HS-27A (cell line): ENCODE measurements at places on chromosomes 7 and 10.
A peak's percentile ranks its signal among the peaks of the same experiment; 100 is the strongest.

DNA sequence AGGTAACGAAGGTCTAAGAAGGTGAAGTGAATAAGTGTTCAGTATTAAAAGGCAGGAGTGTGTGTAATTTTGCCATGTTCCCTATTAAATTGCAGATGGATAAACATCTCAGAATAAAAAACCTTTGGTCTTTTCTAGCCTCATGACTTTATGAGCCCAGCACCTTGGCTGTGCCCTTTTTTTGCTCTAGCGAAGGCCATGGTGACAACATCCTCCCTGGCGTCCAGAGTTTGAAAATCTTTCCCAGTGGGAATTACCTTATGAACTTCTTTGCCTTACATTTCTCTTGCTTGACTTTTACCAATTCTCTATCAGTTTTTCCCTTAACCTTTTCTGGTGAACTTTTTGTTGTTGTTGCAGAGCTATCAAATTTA is 368.2 kb upstream of the BMPER start:
- no peak for DNase-seq

DNA sequence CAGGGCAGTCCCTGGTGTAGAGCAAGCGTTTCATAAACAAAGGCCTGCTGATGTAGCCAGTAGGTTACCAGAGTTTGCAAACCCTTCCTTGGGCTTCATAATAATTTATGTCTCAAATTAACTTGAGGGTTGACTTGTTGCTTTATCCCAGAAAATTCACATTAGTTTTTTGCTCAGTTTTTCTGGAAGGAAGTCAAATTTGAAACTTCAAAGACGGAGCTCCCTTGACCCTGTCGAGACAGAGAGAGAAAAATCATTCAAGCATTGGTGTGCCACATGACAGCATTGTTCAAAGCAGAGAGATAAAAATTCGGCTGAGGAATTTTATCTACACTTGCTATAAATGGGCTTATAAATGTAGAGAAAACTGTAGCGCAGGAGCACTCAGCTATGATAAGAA is 627.7 kb downstream of the TNS3 start:
- DNase-seq, result no peak

GRCh38 chr10:68202960-68203353 is 29.0 kb downstream of the ATOH7 start:
- DNase-seq, result no peak

- DNase-seq, result no peak
These were observed 529.8 kb upstream of the GALNT17 start for GRCh38 chr7:70602117-70602516.

DNA sequence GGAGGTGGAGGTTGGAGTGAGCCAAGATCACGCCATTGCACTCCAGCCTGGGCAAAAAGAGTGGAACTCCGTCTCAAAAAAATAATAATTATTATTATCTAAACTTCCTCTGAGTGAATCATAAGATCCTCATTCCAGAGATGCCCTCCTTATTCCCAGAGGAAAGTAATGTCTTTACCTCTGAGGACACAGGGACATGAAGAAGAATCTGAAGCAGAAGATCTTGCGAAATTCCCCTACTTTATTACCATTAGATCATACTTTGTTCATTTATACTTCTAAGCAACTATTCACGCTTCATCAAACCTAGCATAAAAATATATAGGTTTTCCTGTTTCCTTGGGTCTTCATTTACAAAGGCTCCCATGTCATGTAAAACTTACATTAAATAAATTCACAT is 143.1 kb downstream of the ETV1 start:
- DNase-seq, result no peak

- no peak for DNase-seq
These were observed 35.2 kb downstream of the POR start for GRCh38 chr7:75950111-75950681.

DNA sequence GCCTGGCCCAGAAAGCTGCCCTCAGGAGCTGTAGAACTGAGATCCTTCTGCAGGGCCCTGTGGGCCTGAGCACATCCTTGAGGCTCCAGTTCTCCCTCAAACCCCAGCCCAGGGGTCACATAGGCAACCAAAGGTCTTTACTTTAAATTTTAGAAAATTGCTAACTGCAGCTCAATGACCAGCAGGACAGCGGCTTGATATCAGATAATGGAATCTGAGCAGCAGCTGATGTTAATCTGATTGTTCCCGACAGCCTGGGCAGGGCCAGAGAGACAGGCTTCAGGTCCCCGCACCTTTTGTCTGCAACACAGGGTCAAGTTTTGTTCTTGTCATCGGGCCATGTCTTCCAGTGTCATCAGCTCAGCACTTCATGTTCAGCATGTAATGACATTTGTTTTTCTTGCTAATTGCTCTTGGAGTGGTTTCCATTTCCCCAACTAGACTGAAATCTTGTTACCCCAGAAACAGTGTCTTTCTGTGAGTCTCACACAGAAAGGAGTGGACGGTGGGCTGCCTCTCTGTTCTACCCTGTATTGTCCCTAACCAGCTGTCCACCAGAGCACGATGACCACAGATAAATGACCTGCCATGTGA is 91.0 kb downstream of the PAXIP1 start:
- DNase-seq, result no peak

GRCh38 chr7:130985361-130985760 is 251.4 kb upstream of the KLF14 start:
- DNase-seq, result no peak

DNA sequence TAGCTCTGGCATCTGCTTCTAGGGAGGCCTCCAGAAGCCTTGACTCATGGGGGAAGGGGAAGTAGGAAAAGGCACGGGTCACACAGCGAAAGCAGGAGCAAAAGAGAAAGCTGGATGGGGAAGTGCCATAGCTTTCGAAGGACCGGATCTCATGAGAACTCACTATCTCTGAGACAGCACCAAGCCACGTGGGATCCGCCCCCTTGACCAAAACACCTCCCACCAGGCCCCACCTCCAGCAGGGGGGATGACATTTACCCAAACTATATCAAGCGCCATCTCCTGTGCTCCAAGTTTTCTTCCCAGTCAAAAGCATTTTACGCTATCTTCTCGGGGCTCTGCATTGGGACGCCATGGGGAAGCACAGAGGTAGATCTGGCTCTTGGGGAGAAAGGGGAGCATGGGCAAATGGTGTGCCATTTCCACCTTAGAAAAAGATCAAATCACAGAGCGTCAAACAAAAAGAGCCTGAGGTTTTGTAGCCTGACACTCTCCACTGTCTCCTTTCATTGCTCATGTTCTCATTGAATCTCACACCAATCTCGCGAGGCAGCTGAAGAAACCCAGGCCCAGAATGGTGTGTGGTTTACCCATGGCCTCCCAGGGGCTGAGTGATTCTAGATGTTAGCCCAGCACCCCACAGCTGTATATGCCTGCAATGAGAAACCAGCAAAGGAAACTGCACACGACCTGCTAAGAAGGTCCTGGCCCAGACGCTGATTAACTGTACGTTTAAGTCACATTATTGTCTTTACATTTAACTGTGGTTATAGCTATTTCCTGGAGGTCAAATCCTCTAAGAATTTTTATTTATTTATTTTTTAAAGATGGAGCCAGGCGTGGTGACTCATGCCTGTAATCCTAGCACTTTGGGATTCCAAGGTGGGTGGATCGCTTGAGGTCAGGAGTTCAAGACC is 8.1 kb upstream of the OLAH start:
- DNase-seq, result peak; percentile 5

- DNase-seq, result no peak
These were observed 16.3 kb upstream of the ORAI2 start for GRCh38 chr7:102417105-102417504.

GRCh38 chr7:28615091-28615490 is 202.8 kb downstream of the CREB5 start:
- DNase-seq, result no peak

GRCh38 chr7:120833546-120833945 is 24.4 kb downstream of the TSPAN12 start:
- no peak for DNase-seq

GRCh38 chr7:38541440-38541839 is 89.7 kb downstream of the AMPH start:
- DNase-seq, result no peak

DNA sequence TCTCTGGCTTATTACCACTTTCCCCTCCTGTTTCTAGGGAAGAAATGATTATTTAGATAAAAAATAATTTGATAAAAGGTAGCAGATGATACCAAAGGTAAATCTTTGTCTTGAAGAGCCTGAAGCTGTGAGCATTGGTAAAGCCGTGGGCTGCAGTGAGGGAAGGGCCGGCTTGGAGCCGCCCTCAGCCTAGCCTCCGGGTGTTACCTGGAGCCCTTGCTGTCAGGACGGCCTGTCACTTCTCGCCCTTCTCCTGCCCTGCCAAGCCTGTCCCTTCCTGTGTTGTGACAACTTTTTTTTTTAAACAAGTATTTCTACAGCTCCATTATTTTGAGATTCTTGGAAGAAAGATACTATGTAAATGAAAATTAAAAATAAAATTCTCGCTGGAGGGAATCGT is 7.0 kb downstream of the CUX1 start:
- DNase-seq, result no peak

DNA sequence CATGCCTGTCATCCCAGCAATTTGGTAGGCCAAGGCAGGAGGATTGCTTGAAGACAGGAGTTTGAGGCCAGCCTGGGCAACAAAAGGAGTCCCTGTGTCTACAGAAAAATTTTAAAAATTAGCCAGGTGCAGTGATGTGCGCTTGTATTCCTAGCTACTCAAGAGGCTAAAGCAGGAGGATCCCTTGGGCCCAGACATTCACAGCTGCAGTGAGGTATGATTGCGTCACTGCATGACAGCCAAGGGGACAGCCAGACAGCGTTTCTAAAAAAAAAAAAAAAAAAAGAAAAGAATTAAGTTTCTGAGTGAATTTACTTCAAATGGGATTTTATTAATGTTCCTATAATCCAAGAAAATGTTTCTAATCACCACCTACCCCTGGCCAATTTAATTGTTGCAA is 87.4 kb upstream of the RNF148 start:
- no peak for DNase-seq

DNA sequence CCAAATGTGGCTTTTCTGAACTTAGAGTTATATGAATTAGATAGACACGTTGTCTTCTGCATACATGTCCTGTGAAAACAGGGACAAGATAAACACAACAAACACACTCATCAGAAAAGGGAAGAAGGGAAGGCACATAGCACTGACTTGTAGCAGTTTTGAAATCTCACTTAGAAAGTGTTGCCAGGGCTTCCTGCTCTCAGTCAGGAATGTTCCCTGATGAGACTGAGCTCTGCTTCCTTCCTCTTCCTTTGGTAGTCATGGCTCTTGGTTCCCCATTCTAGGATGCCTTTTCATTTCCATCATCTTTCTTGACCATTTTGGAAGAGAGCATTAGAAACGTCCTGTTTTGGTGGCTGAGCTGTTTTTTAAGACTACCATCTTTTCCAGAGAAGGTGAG is 233.8 kb upstream of the LYZL1 start:
- DNase-seq, result no peak

- DNase-seq, result no peak
These were observed 1.4 kb downstream of the ITGB1 start for GRCh38 chr10:32956365-32957197.

DNA sequence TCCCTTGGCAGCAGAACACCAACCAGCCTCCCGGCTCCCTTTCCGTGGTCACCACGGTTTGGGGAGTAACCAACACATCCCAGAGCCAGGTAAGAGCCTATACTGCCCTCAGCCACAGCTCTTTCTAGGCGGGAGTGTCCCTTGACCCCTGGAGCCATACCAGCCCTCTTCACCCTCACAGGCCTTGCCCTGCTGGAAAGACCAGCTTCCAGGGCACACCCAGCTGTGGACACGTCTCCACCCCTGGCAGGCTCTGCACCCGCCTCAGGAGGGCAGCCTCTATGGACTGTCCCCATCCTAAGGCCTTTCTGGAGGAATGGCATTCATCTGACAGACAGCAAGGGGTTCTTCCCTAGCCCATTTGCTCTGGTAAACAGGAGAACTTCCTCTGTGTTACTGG is 57.5 kb upstream of the PPIF start:
- no peak for DNase-seq

DNA sequence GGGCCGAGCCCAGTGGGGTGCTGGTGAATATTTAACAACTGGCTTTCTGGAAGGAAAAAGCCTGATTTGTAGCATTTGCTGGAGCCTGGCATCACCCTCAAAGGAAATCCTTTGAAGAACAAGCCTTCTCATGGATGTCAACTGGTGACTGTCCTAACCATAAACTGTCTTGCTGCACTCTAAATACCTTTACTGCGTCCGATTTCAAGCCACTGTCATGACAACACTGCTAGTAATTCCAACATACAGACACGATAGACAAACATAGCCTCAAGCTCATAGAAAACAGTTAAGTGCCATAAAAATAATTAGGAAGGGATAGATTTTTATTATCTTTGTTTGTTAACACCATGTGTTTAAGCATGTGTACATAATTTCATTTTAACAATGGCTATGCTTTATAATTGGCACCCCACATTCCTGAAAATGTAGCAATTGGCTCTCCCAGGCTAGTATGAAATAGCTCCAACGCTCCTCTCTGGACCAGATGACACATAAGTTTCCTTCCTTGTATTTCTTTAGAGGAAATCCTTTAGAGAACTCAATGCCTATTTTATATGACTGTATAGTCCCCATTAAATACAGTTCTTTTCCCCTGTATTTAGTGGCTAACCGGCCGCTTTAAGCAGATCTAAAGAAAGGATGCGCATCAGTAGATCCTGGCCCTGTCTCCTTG is 273.4 kb downstream of the PRPF18 start:
- no peak for DNase-seq

- DNase-seq, result no peak
These were observed 92.0 kb downstream of the ZFAND4 start for GRCh38 chr10:45580371-45581215.
